Suppressor macrophage (primary cell): ENCODE measurements at places on chromosomes 6 and 20.

DNA sequence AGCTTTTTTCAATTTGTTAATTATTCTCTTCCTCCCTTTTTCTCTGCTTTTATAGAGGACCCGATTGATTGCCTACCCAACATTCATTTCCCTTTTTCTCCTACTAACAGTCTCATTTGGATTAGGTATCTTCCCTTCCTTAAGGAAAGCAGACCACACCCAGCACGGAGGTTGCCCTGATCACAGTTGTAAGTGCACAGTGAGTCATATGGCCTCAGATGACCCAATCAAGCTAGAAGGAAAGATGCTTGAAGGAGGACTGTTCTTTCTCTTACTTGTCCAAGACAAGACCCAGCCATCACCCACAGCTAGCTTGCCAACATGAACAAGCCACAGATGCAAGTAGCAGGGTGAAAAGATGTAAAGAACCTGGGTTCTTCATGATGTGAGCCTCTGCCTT lies 518.6 kb downstream of the PKHD1 start:
- DNase-seq: no peak

DNA sequence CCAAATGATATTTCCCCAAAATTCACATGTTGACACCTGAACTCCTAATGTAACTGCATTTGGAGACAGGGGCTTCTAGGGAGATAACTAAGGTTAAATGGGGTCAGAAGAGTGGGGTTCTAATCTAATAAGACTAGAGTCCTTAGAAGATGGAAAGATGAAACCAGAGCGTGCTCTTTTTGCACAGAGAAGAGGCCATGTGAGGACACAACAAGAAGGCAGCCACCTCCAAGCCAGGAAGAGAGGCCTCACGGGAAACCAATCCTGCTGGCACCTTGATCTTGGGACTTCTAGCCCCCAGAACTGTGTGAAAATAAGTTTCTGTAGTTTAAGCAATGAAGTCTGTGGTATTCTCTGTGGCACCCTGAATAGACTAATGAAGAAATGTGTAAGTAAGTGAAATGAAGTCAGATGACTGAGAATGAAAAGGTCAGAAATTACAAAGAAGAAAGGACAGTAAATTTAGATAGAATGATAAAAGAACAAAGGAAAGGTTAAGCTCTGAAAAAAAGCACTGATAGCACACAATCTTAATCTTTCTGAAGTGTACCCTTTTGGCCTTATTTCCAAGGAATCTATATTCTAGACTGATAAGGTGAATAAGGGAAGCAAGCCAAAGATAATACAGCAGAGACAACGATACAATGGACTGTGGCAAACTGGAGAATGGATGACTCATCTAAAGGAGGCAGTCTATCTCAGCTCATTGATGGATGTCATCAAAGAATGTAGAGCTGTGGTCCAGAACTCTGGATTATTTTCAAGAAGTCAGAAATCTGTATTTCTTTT lies 110.4 kb downstream of the MYB start:
- DNase-seq: no peak

DNA sequence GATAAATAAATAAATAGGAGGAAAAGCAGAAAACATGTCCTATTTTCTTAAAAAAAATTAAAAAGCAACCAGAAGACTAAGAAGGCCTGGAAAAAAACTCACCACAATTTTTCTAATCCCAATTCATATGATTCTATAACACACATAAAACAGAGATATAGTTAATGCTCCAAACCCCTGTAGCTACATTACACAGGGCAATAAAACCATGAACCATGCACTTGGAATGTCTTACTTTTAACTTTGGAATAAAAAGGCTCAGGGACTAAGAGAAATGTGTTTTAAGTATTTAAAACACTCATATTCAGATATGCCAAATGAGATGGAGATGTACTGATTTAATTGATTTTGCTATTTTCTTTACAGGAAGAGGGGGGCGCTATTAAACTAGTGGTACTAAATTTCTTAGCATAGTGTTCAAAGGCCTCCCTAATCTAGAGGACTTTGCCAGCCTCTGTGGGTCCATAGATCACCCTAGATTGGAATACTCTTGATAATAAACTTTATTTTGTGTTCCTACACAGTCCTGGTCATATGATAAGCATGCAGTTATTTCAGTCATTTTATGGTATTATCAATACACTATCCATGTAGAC lies 30.3 kb upstream of the GCM1 start:
- DNase-seq: no peak

- DNase-seq: no peak
These were observed 190.4 kb upstream of the ARG1 start for GRCh38 chr6:131382631-131383030.

GRCh38 chr6:118644007-118644406 lies 7.4 kb downstream of the CEP85L start:
- DNase-seq: no peak

DNA sequence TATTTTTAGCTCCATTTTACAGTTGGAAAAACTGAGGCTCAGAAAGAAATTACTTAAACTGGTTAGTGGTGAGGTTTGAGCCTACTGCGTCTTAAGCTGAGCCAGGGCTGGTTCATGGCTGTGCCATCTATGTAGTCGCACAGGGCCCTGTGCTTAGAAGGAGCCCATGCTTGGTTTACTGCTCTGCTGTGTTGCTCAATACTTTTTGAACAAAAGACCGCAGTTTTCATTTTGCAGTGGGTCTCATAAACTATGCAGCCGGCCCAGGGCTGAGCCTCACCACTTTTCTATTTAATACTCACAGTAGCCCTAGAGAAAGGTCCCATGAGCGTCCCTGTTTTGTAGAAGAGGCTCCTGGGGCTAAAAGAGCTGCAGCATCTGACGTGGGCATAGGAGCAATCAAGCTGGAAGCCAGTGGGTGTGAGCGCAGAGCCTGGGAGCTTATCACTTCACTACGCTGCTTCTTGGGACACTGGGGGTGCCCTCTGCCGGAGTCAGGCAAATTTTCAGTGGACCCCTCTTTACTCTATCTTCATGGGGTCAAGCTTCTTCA lies 501 bp downstream of the SIRPB2 start:
- DNase-seq: peak; percentile 65

DNA sequence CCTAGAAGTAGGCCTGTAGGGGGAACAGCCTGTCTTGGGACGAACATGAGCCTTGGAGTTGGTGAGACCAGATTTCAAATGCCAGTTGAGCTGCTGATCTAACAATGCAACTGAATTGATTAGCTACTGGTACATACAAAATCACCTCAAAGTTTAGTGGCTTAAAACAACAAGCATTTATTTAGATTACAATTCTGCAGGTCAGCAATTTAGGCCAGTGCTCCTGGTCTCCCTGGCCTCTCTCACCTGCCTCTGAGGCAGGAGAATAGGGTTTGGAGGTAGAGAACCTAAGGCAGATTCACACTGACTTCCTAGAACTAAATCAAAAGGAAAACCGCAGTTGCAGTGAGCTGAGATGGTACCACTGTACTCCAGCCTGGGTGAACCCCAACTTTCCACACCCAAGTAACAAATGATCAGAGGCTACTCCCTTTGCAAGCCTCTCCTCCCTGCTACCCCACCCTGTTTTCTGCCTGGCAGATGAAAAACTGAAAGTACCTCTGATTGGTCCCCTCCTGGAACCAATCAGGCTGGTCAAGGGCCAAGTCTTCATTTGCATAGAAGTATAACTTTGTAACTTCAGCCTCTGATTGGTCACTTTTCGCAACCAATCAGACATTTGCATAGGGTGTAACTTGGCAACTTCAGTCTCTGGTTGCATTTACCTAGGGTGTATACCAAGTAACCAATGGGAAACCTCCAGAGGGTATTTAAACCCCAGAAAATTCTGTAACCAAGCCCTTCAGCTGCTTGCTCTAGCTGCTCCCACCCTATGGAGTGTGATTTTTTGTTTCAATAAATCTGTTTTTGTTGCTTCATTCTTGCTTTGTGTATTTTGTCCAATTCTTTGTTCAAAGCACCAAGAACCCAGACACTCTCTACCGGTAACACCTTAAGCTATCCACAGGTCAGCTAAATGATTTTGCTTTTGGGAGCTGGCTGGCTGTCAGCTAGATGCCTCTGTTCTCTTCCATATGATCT lies 8.1 kb upstream of the UBR2 start:
- no peak for DNase-seq
